ENCODE measurements at places on chromosomes 12 and 14.

DNA sequence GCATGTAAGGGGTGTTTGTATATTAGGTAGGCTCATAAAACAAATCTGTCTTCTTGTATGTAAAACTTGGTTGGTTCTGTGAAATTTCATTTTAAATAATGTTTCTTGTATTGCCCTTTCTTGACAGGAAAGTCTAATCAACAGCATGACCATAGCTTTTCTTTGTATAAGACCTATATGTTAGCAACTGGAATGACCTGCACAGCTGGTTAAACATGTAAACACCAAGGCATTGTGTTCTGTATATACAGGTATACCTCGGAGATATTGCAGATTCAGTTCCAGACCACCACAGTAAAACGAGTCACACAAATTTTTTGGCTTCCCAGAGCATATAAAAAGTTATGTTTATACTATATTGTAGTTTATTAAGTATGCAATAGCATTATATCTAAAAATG lies 183.6 kb downstream of the ERC1 start:
- DNase-seq: no peak

DNA sequence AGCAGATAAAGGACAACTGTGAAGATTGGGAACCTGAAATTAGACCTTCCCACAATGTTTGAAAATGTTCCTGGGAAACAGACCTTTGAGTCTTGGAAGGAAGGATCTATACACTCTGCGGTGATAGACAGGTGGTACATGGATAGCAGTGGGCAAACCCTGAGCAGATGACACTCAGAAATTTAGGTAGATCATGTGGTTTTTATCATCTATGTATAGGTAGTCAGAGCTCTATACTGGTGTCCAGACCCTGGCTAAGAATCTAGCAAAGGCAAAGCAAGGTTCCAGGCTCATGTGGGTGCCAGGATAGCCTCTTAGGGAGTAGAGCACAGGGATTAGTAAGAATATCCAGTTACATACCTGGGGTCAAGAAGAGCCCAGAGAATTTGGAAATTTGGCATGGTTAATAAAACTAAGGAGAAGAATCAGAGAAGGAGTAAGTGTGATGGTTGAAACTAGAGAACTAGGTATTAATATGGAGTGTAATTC lies 331.2 kb upstream of the FBXO33 start:
- DNase-seq: no peak

DNA sequence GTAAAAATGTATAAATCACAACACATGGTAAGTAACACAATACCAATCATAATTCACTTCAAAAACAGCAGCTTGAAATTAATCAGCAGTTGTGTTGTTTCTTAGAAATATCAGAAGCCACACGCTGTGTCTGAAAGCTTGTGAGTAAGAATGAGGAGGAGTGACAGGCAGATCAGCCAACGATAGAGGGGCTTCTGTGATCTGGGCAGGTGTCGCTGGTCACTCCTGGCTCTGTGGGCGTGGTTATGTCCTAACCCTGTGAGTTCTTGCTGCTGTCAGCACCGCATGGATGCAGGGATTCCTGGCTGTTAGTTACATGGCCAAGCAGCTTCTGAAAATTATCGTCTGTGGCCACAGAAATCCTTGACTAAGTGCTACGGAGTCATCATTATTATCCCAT lies 123.4 kb downstream of the SLC25A47 start:
- no peak for DNase-seq

DNA sequence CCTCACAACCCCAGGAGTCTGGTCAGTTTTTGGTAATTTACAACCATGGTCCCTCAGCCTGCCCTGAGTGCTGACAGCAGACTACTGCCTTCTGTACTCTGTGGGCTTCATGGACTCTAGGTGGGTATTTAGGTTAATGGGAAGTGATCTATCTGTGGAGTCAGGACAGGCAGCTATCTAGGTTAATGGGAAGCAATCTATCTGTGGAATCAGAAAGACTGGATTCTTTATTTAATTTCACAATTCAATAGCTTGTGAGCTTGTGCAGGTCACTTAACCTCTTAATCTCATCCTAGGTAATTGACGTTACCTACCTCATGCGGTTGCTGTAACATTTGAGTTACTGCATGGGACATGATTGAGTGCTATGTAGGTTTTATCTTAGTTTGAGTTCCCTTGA lies 777.5 kb downstream of the NRXN3 start:
- DNase-seq: no peak

GRCh38 chr14:32381869-32382268 lies 52.8 kb downstream of the AKAP6 start:
- no peak for DNase-seq

DNA sequence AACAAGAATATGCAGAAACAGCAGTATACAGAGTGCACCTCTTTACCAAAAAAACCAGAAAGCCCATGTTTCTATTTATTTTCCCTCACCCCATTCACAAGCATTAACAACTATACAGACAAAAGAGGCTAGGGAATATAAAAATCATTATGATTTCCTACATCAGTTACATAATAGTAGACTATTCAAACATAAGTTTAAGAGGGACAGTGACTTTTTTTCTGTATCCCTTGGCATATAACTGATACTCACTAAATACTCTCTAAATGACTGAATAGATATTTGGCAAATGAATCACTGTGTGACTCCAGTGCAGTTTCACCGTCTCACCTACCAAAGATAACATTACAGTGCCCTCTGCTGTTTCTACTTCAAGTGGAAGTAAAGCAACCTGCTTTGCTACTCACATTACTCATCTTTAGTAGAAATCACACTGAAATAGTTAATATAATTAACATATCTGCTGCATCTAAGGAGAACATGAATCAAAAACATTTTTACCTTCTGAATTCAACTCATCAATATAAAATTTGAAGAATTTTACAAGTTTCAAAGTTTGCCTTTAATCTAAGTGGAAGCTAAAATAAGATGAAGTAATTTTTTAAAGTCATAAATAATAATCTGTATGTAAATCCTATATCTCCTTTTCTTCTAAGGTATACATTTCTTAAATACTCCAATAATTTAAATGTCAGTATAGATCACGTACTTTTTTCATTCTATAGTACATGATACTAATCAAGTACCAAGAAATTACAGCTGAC lies 103.8 kb downstream of the OSBPL8 start:
- peak; percentile 72 for DNase-seq

GRCh38 chr12:57187222-57188089 lies 29.1 kb upstream of the NXPH4 start:
- no peak for DNase-seq

DNA sequence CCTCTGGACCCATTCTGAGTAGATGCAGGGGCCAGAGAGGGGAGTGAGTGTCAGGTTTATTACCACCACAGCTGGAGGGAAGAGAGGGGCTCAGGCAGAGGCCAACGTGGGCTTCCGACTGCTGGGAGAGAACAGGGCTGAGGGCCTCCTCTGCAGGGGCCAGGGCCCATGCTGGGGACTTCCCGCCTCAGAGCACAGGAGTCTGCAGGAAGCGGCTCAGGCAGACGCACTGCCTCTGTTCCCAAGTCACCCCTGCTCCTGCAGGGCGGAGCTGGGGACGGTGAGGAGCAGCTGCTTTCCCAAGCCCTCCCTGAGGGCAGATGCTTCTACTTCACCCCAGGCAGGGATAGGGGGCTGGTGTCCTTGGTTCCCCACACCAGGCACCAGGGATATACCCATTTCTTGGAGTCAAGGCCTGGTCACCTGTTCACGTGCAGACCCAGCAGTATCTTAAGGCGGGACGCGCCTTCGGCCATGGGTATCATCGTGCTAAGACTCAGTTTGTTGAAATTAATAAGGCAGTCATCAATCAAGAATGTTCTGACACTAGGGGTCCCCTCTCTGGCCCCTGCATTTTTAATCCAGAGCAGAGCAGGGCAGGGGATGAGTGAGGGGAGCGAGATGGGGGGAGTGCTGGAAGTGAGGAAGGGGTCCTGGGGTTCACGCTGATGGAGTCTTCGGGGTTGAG lies 100.0 kb downstream of the PIWIL1 start:
- no peak for DNase-seq
